Coronary artery (tissue), 2 donors: ENCODE measurements at places on chromosomes 4 and X.

DNA sequence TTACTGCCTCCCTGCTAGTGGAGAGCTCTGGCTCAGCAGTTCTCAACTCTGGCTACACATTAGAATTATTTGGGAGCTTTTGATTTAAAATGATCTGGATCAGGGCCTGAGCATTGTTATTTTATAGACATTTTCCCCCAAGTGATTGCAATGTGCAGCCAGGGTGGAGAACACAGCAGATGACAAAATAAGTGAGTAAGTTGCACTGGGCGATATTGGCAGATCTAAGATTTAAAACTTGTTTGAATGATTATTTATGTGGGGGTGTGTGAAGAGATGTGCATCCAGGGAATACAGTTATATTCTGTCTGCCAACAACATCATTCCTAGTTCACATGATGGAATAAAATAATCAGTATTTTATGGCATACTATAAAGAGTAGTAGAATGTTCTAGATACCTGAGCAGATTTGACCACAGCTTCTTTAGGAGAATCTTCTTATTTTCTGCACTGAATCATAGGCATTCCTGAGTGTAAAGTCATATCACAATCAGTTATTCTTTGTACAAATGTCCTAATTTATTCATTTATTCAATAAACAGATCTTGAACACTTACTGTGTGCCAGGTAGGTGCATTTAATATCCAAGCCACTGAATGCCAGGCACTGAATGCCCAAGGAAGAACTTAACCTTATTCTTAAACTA is 123.9 kb downstream of the UCHL1 start:
- no peak for DNase-seq

- no peak for DNase-seq
These were observed 18.1 kb upstream of the EXOC1L start for GRCh38 chr4:55801498-55801897.

GRCh38 chr4:180336494-180337090 is 1906.6 kb upstream of the TENM3 start:
- DNase-seq = no peak

DNA sequence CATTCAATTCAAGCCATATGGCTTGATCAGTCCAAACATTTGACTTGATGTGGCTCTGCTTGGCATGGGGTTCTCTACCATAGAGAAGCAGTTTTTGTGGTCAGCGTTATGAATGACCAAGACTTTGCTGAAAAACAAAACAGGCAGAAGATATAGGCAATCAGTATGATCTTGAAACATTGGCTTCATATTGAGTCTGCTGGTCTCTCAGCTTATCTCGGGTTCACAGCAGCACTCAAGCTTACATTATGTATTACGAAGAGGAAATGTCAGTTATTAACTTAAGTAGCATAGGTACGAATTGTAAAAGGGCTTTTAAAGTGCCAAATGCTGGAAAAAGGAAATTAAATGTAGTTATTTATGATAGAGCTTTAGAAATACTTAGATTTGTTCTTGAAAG is 99.0 kb downstream of the AFF2 start:
- DNase-seq = no peak

- no peak for DNase-seq
These were observed 10.5 kb upstream of the UBE2NL start for GRCh38 chrX:143873343-143873742.

GRCh38 chr4:3054169-3054759 is 20.1 kb downstream of the HTT-AS start:
- no peak for DNase-seq

GRCh38 chrX:40996886-40997530 is 88.2 kb upstream of the USP9X start:
- DNase-seq = no peak

DNA sequence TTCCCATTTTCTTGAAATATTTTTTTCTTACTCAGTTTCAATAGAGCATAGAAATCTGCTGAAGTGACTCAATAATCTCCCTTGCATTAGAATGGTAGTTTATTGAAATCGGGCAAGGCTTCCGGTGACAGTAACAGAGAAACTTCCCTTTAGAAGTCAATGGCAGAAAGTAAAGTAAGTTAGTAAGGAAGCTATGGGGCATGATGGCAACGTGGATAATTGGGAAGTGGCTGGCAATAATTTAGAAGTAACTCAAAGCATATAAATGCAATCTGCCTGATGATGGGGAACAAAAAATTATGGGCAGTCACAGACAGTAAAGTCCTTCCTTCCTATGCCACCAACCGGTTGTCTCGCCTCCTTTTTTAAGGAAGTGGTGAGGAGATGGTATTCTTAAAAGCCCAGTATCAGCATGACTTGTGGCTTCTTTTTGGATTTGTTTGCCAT is 7.6 kb downstream of the CYBB start:
- no peak for DNase-seq

DNA sequence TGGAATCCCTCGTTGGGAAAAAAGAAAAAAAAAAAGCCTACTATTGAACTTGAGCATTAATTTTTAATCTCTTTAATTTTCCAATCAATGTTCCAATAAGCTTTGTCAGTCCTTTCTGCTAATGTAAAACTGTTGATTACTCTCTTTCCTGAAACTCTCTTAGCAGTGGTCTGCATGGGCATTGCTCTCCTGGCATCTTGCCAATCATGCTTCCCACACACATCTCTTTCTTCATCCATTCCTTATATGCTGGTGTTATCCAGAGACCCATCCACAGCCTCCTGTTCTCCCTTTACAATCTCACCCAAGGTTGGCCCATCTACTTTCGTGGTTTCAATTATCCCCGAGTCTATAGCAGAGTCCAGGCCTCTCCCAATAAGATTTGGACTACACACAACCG is 31.8 kb upstream of the KCNE5 start:
- DNase-seq = no peak

DNA sequence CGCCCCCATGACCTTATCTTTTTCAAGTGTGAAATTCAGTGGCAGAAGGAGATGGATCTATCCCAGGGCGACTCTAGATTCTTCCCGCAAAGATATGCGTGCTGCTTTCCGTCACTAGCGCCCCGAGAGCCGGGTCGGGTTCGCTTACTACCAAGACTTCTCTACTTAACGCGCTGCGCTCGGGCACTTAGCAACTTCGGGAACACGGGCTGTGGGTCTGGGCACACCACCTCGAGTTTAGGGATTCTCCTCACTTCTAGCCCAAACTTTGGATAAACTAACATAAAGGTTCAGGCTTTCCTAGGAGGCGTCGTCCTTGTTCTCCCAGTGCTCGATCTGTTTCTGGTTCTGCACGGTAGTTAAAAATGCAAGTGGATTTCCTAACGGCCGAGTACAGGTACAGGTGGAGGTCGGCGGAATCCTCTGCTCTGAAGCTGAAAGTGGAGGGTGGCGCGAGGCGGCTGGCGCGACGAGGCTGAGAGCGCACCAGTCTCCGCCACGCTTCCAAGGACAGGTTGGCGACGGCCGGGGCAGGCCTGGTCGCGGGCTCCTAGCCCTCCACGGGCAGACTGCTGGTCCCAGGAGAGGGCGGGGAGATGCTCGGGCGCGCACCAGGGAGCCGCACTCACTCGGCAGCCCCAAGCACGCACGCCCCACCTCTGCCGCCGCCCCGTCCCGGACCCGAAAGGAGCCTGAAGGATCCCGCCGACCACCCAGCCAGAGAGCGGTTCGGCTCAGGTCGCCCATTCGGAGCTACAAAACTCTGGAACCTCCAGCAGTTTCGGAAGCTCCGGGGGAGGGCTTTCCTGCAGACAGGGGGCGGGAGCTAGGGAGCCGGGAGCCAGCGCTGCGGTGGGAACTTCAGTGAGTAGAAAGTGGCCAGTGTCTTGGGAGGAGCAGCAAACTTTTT is 100.8 kb upstream of the TENM3 start:
- no peak for DNase-seq

GRCh38 chrX:143455046-143455445 is 62.2 kb downstream of the SPANXN3 start:
- no peak for DNase-seq

GRCh38 chr4:156614536-156614935 is 357.1 kb downstream of the PDGFC start:
- DNase-seq = no peak

GRCh38 chr4:73340917-73341316 is 63.2 kb upstream of the ALB start:
- DNase-seq = no peak

GRCh38 chr4:68447201-68447600 is at the start of gene TMPRSS11E:
TSS of gene TMPRSS11E (plus strand) at chr4:68447463. CDS start at chr4:68447513, 50 bp downstream.
- no peak for DNase-seq

- peak; percentile 75 for DNase-seq
These were observed 1.1 kb downstream of the OGT start for GRCh38 chrX:71533851-71534561.

DNA sequence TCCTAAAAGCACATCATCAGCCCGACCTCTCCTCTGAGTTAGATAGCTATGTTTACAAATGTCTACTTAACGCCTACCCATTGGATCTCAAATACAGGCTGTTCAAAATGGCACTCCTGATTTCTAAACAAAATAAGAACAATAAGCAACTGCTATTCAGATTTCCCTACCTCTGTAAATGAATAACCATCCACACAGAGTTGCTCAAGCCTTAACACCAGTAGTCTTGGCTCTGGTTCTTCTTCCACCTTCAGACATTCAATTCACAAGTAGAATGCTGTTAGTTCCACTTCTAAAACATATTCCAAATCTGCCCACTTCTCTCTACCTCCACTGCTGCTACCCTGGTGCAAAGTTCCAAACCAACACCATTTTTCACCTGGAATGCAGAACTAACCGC is 27.1 kb upstream of the DCLK2 start:
- DNase-seq = no peak

- DNase-seq = no peak
These were observed 330.3 kb downstream of the PDHA2 start for GRCh38 chr4:96170198-96170597.

DNA sequence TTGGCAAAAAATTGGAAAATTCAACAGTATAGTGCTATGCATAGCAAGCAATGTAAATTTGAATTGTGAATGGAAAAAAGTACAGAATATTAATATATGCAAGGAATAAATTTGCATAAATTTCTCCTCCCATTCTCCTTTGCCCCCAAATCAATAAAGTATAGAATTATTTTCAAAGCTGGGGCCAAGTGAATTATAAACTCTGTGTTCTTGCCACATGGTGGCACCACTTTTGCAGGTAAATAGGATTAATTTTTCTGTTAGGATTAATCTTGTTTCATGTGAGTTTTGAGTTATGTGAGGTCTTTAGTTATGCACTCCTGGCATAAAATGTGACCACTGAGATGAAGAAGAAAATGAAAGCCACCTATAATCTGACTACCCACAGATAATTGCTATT is 19.9 kb downstream of the COPS4 start:
- no peak for DNase-seq

DNA sequence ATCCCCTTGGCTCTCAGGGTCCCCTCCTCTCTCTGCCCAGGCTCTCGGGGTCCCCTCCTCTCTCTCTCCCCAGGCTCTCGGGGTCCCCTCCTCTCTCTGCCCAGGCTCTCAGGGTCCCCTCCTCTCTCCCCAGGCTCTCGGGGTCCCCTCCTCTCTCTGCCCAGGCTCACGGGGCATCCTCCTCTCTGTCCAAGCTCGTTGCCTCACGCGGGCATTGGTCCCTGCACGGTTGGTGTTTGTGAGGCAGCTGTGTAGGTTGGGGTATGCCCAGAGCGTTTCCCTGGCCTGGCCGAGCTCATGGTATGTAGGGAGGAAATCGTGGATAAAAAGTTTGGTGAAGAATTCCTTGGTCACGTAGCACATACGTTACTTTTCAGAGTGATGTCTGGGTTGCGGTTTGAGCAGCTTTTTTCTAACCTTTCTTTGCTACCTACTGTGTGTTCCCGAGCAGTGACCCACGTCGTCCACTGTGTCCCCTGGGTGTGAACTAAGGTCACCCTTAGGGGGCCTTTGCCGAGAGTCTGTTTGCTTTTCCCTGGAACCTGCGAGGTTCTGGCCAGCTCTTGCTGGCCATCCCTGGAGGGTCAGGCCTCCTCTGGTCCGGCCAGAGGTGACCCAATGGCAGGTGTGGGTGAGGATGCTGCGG is 36.6 kb downstream of the PCGF3 start:
- no peak for DNase-seq

- DNase-seq = peak; percentile 81
These were observed at the start of gene MGST2 for GRCh38 chr4:139665690-139666529. TSS of gene MGST2 (plus strand) at chr4:139665819. CDS start at chr4:139666020, 201 bp downstream.

- no peak for DNase-seq
These were observed 153.5 kb downstream of the HHIP start for GRCh38 chr4:144799486-144799885.

DNA sequence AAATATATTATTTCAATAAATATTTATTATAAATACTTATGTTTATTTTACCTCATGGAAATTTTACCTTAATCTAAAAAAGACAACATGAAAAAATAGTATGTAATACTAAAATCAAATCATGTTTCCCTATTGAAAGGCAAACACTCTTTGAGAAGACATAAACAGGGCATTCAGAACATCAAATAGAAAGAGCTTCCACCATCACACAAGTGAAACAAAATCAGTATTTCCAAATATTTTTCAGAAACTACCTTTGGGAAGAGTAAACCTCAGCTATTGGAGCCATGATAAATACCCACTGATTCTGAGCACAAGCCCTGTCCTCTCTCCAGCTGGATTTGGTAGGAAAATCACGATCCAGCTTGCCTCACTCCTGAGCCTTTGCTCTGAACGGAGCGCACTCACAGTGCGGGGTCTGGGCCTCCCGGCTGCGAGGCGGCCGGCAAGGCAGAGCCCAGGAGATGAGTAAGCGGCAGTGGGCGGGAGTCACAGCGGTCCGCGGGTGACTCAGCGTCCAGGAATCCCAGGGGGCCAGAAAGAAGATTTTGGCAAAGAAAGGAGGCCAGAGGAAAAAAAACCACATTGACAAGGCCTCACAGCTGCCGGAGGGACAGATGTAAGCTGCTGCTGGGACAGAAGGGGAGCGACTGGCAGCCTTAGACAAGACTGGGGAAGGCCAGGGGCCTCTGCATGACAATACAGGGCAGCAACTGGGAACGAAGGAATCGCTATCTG is 14.7 kb upstream of the ANXA5 start:
- peak; percentile 92 for DNase-seq

DNA sequence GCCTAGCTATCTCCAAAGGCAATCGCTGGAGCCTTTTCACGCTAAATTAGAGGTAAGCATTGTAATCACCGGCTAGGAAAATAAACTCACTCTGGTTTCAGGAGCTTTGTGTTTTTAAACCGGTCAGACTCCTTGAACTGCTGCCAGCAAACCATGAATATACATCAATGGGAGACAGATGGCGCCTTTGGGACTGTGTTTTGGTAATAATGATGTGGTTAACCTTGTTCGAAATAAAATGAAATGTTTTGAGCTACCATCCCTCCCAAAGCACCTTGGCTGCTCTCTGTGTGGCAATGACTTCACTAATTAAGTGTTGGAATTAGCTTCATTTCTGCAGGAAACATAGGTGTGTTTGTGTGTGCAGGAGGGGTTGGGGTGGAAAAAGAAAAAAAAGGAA is 65.3 kb downstream of the CLNK start:
- no peak for DNase-seq

- no peak for DNase-seq
These were observed 504.5 kb upstream of the FRG1 start for GRCh38 chr4:189436207-189436606.

DNA sequence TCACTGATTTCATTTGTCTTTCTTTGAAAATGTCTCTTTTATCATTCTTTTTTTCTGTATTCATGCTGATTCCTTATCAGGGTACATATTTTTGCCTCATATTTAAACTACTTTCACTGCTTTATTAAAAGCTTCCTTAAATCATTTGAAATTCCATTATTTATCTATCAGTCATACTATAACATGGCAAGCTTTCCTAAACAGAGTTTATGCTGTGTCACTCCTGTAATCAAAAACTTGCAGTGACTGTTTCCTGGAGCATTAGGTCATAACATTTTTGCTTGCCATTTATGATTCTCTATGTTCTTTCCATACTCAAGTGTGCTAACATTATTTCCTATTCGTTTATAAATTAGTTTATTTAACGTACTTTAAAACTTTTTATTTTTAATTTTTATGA is 203.7 kb downstream of the BMPR1B start:
- no peak for DNase-seq

- DNase-seq = no peak
These were observed 31.6 kb downstream of the CD40LG start for GRCh38 chrX:136679531-136679930.
